ENCODE measurements at places on chromosomes 11 and 22.

DNA sequence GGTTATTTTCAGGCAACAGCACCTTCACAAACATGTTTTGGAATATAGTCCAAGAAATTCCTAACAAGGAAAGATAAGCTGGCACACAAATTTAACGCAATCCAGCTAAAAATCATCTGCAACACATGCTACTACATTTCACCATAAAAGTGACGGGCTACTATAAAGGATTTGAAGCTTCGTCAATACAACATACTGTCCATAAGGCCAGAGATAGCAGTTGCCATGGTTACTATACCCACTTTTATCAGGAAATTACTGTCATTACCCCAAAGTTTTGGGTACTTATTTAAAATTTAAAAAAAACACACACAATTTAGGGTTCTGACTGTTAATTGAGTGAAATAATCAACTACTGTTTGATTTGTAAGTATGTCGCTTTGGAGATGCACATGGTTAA, 6.9 kb downstream of the PHF21A start:
- DNase-seq: no peak

- DNase-seq: no peak
Observed at GRCh38 chr11:119780222-119780953, 51.4 kb upstream of the NECTIN1 start.

DNA sequence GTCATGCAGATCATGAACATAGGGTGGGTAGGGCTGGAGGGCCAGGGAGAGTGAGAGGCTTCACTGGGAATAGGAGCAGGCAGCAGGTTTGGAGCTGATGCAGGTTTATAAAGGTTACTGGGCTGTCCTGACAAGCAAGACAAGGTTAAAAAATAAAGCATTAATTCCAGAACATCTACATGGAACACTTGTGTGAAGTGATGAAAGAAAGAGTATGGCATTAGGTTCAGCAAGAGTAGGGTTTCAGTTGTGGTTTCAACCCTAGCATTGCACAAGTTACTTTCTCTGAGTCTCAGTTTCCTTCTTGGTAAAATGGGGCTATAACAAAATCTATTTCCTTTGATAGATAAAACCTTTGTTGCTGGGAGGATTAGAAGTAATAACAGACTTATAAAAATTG, 114.6 kb upstream of the SESN3 start:
- DNase-seq: no peak

DNA sequence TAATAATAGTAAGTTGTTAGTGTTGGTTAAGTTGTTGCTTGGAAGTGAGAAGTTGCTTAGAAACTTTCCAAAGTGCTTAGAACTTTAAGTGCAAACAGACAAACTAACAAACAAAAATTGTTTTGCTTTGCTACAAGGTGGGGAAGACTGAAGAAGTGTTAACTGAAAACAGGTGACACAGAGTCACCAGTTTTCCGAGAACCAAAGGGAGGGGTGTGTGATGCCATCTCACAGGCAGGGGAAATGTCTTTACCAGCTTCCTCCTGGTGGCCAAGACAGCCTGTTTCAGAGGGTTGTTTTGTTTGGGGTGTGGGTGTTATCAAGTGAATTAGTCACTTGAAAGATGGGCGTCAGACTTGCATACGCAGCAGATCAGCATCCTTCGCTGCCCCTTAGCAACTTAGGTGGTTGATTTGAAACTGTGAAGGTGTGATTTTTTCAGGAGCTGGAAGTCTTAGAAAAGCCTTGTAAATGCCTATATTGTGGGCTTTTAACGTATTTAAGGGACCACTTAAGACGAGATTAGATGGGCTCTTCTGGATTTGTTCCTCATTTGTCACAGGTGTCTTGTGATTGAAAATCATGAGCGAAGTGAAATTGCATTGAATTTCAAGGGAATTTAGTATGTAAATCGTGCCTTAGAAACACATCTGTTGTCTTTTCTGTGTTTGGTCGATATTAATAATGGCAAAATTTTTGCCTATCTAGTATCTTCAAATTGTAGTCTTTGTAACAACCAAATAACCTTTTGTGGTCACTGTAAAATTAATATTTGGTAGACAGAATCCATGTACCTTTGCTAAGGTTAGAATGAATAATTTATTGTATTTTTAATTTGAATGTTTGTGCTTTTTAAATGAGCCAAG, 2.7 kb downstream of the NEAT1 start:
- DNase-seq: no peak

GRCh38 chr11:521177-521688, 14.1 kb downstream of the HRAS start:
- DNase-seq: no peak
